ENCODE measurements at places on chromosomes 6 and 20.

- DNase-seq = no peak
These were observed 15.6 kb downstream of the SPATA2 start for GRCh38 chr20:49899541-49900383.

- no peak for DNase-seq
These were observed 57.3 kb downstream of the SULF2 start for GRCh38 chr20:47727909-47728361.

DNA sequence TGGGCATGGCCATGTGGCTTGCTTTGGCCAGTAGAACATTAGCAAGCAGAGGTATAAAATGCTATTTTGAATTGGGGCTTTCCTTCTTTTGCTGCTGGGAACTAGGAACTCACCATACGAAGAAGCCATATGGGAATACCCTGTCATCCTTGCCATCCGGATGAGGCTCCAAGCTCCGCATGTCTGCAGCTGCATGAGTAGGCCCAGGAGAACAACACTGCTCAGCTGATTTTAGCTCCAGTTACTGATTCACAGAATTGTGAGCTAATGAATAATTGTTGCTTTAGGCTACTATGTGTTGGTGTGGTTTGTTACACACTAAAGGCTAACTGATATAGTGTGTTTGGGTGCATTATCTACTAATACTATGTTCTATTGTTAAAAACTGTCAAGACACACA is 2.7 kb upstream of the PLCB4 start:
- no peak for DNase-seq

DNA sequence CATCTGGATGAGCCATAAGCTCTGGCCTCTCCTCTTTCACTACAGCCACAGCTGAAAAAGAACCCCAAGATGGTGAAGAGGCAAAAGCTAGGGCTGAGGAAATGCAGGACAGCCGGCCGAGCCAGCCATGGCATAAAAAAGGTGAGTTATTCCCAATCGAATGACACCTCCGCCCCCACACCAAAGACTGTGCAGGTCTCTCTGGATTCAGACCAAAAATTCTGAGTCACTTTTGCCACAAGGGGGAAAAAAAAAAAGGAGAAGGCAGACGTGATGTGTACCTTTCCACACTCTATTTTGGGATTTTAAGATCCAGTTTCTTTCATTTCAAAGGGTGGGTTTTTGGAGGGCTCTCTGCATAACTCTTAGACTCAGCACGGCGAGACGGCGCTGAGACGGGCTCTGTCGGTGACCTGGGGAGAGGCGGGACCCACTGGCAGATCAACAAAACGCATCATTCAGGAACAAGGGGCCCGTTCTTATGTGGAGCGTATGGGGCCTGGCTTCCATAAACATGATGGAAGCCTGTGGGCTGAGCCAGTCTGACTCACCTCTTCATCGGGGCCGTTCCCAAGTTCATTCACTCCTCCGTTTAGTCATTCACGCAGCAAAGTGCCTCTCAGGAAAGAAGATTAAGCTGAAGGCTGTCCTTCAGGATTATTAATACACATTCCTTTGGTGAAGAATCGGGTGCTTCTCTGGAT is 54.8 kb downstream of the NFATC2 start:
- DNase-seq = peak; percentile 53

DNA sequence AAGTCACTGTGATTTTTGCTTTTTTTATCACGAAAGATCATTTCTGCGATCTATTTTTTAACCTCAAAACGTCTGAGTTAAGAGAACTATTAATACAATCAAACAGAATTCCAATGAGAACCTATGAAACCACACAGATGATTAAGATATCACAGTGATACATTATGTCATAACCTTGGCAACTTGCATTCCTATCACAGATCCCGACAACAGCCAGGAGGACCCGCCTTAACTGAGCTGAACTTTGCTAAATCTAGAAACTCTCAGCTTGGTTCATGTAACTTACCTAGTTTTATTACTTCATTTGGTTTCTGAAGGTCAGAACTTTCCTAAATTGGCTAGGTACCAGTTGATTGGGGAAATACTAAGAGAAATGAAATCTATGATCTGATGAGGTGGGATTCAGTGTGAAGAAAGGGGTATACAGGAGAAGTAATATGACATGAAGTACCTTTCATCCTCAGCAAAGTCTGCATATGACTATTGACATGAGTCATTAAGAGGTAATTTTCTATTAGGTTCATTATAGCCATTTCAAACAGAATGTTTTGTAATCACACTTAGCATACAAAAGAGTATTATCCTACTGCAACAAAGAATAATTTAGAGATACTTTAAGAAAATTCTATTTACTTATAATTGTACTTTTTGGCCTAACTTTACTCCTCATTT is 11.2 kb downstream of the LYRM4 start:
- DNase-seq = no peak

GRCh38 chr6:79544299-79544927 is 7.2 kb upstream of the LCA5 start:
- DNase-seq = no peak

DNA sequence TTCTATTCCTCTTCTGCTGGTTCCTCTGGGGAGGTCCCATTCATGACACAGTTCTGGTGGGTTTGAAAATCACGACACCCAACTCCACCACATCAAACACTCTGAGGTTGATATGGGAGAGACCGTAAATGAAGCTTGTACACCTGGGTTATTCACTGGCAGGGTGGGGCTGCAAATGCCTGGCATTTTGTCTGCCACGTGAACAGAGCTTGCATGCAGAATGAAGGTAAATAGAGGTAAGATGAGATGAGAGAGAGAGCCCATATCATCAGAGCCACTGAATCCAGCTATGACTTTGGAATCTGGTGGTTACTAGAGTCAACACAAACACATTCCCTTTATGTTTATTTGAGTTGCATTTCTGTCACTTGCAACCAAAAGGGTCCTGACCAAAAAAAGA is 97.4 kb downstream of the BANF2 start:
- DNase-seq = no peak

GRCh38 chr20:21048841-21049273 is 57.3 kb downstream of the LINC00237 start:
- DNase-seq = no peak

- DNase-seq = no peak
These were observed 91.2 kb upstream of the TMEM181 start for GRCh38 chr6:158468666-158469065.

DNA sequence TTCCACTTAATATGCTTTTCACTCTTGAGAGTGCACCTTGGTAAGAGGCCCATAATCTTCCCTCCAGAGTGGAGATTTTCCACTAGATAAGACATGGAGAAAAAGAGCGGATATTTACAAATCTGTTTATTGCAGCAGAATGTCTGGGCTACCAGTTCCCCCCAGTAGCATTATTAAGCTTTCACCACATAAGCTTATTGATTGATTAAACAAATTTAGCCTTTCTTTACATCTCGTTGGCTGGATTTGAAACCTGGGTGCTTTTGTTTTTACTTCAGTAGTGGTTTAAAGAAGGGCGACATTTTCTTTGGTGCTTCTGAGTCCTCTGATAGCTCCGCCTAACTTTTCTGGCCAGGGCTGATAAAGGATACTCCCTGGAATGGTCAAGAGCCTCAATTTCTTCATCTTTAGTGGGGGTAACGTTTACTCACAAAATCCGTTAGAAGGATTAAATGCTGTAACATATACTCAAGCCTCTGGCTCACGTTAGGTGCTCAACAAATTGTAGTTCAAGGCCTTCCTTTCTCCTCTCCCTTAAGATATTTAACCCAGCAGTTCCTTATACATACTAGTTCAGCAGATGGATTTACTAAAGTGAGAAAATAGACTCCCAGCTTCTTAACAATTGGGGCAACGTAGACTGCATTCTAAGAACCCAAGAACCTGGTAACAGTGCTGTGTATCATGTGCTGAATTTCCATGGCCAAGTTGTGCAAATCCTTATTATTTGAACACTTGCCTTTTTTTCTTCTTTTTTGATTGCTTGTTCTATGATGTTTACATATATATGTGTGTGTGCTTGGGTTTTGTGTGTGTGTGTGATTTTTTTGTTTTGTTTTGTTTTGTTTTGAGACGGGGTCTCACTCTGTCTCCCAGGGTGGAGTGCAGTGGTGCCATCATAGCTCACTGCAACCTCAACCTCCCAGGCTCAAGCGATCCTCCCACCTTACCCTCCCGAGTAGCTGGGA is 91.4 kb downstream of the RREB1 start:
- DNase-seq = no peak

DNA sequence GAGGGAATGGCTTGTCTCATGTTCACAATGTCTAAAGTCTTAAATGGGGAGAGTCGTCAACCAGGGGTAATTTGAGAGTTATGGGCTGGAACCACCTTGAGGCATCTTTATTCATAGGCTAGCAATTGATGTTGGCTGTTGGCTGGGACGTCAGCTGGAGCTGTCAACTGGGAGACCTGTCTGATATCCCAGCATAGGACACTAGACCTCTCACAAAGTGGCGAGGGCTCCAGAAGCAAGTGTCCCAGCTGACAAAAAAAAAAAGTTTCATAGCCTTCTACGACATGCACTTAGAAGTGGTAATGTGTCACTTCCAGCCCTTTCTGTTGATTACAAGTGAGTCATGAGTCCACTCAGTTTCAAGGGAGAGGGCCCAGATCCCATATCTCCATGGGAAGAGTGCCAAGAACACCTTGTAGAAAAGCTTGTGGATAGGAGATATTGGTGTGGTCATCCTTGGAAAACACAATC is 278.0 kb downstream of the ESR1 start:
- DNase-seq = no peak

DNA sequence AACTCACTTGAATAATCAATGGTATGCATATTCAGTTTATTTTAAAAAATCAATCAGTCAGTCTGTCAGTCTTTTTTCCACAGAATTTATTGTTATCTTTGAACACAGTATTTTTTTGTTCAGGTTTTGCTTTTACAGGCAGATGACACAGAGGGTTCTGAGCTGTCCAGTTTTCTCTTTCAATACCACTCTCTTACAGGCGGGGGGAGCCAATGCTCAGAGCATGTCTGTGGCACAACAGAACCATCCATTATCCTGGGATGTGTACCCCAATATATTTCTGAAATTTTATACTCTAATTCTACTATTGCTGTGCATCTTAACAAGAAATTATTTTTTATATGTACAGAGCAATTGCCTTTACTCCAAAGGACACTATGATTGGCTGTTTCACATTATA is 21.2 kb downstream of the ROS1 start:
- DNase-seq = no peak

GRCh38 chr6:25649611-25650010 is 2.4 kb upstream of the SCGN start:
- no peak for DNase-seq
